Esophagus squamous epithelium (tissue), 5 donors: ENCODE measurements at places on chromosomes 3 and 15. TPM values are rescaled to one million over a fixed set of nuclear protein-coding genes. Genes with fewer than 3 reads are reported as not detected.

DNA sequence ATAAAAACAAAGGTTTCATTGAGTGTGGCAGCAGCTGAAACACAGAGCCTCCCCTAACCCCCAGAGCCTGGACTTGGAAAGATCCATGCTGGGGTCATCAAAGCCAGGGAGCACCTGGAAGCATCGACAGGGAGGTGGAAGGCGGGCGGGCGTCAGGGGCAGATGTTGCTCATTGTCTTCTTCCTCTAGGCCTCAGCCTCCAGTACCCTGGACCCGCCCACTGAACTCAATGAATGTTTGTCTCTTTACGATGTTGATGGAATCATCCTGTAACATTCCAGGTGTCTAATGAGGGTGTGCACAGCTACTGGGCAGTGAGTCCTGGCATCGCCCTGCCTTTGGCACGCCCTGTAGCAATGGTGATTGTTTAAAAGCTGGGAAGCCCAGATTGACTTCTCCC lies 9.8 kb downstream of the GP5 start:
- no peak for DNase-seq

- DNase-seq: no peak
Observed at GRCh38 chr3:189557824-189558223, 73.4 kb upstream of the TP63 start.

- no peak for DNase-seq
Observed at GRCh38 chr3:186985661-186986364, 55.5 kb downstream of the ST6GAL1 start.

GRCh38 chr15:78667578-78668236 lies 26.7 kb upstream of the CHRNB4 start:
- DNase-seq: no peak

GRCh38 chr3:25355998-25356397 lies 72.1 kb upstream of the RARB start:
- no peak for DNase-seq

DNA sequence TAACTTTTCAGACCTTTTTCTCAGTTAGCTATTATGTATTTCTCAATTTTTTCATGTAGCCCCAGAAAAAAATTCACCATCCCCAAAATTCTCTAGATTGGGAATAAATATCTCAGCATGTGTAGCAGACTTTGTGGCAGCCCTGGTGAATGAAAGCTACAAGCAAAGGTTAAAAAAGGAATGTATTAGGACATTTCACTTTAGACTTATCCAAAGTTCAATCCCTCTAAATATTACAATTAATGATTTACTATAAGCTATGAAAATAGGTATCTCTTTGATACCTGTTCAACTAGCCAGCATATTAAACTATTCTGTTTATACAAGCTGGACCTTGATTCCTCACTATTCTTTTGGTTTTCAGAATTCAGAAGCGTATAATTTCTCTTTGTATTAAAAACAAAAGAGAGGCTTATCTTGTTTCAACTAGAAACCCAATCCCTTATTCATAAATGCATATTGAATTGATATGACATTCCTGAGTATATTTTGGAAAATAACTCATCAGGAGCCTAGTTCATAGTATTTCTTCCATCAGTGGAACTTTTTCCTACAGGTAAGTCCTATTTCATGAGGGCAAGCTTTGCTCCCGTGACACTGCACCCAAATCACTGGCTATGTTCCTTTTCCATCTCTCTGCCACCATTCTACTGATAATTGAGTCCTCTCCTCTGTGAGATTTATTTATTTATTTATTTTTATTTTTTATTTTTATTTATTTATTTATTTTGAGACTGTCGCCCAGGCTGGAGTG lies 38.0 kb downstream of the WDR72 start:
- no peak for DNase-seq

ZNF609 gene
- 14.1 TPM for total RNA-seq
